CD4-positive, CD25-positive, alpha-beta regulatory T cell (primary cell): ENCODE measurements at places on chromosomes 3 and 15. TPM values are rescaled to one million over a fixed set of nuclear protein-coding genes. Genes with fewer than 3 reads are reported as not detected.

Gene NR1I2
- polyA plus RNA-seq: not detected

Gene STAB1
- not detected for polyA plus RNA-seq

Gene CLRN1
- not detected for polyA plus RNA-seq

- no peak for DNase-seq
Observed at GRCh38 chr3:194450341-194450740, 36.5 kb downstream of the ATP13A3 start.

- no peak for DNase-seq
Observed at GRCh38 chr3:189286188-189286587, 114.4 kb downstream of the TPRG1 start.

GRCh38 chr3:97102641-97103040 is 288.2 kb downstream of the EPHA6 start:
- no peak for DNase-seq

GRCh38 chr3:8529181-8529637 is 27.6 kb downstream of the LMCD1 start:
- no peak for DNase-seq

- DNase-seq: no peak
Observed at GRCh38 chr15:49229922-49230321, 59.9 kb downstream of the GALK2 start.

GRCh38 chr3:169694117-169694516 is 30.6 kb upstream of the MECOM start:
- no peak for DNase-seq

GRCh38 chr15:54187325-54187724 is 209.1 kb downstream of the UNC13C start:
- no peak for DNase-seq

DNA sequence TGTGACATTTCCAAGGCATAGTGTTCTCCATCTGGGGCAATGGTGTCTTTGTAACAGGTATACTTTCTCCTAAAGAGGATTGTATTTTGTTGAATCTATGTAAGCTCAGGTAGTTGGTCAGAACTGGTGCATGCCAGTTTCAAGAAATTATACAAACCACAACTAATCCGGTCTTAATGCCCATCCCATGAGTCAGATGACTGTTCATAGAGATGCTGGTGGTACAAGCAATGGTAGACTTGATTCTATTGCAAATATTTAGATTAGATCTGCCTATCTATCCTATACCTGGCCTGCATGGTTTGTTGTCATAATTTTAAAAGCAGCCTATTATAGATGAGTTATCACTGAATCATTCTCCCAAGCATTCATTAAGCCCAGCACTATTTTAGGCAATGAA is 43.5 kb downstream of the ATP13A5 start:
- DNase-seq: no peak

DNA sequence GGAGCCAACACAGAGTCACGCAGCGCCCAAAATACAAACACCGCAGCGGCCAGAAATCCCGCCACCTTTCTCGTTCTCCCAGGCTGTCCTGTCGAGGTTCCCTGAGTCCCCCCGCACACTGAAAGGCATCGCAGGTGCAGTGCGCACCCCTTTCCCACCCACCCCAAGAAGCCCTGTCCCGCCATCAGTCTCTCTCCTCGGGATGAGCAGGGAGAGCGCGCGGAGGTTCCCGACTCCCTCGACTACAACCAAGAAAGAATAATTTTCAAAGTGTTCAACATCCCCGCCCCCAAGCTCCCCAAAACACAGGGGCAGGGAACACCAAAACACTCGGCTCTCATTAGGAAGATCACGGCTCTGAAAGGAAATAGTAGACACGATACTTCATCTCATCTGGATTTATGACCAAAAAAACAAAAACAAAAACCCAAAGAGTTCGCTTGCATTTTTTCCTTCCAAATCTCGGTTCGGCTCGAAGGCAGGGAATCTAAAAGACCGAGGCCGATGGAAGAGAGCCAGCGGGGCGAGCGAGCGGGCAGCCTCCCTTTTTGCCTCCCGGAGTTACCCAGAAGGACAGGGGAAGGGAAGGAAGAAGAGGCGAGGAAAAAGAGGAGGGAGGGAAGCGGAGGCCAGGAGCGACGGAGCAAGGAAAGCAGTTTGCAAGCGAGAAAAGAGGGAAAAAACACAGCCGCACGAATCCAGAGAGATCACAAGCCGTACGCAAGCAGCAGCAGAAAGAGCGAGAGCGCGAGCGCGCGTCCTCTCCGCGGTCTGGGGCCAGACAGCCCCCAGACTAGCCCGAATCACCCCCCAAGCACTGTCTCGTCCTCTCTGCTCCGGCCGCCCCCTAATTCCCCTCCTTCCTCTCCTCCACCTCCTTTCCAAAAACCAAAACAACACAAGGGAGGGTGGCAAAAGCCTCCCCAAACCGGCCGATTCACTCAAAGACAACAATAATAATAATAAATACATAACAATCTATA is 808 bp downstream of the BCL6 start:
- DNase-seq: peak; percentile 54

GRCh38 chr3:122025296-122025695 is 3.2 kb upstream of the ILDR1 start:
- DNase-seq: no peak

DNA sequence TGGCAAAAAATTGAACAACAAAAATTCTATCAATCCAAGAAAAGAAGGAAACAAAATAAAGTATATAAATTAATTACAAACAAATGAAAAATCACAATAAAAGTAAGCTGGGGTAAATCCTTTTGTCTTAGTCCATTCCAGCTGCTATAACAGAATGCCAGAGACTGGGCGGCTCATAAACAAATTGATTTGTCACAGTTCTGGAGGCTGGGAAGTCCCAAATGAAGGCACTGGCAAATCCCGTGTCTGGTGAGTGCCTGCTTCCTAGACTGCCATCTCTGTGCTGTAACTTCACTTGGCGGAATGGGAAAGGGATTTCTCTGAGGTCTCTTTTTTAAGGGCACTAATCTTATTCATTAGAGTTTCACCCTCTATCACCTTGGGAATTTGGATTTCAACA is 53.6 kb upstream of the RPL35A start:
- no peak for DNase-seq

- DNase-seq: no peak
Observed at GRCh38 chr3:41956574-41956973, 5.3 kb downstream of the ULK4 start.
